Stimulated activated naive CD4-positive, alpha-beta T cell (primary cell): ENCODE measurements at places on chromosomes 11 and 22.

DNA sequence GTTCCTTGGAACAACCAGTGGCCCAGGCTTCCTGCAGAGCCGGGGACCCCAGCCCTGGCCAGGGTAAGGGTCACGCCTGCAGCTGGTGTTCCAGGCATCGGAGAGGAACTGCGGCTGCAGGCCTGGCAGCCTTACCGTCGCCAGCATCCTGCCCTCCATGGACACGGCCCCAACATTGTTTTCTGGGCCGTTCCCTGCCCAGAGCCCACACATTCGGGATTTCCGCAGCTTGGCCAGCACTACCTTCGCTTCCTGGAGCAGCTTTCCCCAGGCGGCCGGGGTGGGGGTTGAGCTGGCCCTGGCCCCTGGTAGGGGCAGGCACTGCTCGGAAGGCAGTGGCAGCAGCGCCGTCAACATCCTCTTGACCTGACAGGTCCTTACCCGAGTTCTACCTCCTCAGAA, 17.7 kb downstream of the TXN2 start:
- DNase-seq = no peak

DNA sequence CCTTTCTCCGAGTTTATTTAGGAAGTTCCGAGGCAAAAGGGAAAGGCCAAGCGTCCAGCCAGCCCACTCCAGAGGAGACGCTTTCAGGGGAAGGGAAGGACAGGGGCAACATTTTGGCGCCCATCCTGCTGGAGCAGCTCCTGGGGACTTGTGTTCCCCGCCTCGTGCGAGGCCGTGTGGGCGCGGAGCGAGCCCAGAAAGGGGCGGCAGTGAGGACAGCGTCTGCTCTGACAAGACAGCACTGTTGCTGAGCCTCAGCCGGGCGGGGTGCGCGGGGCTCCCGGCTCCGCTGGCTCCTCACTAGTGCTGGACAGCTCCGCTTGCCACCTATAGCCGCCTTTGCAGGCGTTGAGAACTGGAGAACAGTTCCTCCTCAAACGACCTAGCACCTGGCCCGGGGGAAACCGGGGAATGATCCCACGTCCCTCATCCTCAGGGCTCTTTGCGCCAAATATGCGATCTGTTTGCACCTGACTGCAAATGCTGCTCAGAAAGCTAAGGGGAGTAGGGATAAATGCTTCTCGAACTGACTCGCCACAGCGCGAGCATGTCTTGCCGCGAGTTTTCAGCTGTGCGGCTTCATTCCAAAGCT, 722 bp upstream of the GUCY1A2 start:
- no peak for DNase-seq

DNA sequence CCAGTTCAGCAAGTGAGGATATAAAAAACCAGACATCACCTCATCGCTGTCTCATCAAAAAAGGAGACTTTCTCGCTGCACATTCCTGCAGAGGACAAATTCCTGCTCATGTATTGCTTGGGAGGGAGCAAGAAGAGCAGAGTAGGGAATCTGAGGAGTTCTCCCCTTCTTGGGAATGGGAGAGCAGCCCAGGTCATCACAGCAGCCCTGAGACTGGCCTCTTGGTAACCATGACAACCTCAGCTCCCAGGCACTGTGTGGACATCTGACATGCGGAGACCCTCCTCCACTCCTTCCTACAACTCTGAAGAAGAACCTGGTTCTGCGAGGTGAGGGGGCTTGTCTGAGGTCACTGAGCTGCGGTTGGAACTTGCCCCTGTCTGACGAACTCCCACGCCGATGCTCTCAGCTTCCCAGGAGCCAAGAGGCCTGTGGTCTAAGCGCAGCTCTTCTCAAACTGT, 17.9 kb downstream of the RFPL1 start:
- DNase-seq = no peak

DNA sequence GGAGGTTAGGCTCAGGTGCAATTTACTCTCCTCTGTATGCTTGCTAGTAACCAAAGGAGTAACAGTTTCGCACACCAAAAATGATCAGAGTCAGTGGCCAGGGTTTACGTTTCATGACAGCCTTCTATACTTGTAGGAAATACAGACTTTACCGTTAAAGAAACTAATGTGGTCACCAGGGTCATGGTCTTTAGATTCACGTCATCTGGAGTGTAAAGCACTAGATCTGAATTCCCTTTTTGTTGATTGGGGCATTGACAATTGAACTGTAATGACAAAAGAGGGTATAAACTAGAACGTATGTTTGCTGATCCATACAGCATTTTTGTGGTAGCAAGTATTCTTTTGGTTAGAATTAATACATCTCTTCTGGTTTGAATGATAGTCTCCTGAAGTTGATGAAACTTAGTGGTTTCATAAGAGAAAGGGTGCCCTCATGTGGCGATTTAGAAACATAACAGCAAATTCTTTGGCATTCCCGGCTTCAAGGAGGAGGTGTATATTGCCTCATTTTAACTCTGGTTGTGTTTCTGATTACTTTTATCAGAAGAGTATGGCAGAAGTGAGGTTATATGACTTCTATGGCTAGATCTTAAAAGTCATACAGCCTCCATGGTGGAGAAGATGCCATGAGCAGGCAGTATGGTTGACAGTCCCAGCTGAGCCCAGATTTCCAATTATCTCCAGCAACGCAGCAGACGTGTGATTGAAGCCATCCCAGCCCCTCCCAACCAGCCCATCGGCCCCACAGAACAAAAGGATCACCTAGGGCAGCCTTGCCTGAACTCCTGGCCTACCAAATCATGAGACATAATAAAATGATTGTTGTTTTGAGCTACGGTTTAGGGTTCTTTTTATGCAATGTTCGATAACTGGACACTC, 35.1 kb downstream of the MMP7 start:
- DNase-seq = peak; percentile 75

- no peak for DNase-seq
These were observed 56.6 kb downstream of the RTN4R start for GRCh38 chr22:20211409-20211996.

DNA sequence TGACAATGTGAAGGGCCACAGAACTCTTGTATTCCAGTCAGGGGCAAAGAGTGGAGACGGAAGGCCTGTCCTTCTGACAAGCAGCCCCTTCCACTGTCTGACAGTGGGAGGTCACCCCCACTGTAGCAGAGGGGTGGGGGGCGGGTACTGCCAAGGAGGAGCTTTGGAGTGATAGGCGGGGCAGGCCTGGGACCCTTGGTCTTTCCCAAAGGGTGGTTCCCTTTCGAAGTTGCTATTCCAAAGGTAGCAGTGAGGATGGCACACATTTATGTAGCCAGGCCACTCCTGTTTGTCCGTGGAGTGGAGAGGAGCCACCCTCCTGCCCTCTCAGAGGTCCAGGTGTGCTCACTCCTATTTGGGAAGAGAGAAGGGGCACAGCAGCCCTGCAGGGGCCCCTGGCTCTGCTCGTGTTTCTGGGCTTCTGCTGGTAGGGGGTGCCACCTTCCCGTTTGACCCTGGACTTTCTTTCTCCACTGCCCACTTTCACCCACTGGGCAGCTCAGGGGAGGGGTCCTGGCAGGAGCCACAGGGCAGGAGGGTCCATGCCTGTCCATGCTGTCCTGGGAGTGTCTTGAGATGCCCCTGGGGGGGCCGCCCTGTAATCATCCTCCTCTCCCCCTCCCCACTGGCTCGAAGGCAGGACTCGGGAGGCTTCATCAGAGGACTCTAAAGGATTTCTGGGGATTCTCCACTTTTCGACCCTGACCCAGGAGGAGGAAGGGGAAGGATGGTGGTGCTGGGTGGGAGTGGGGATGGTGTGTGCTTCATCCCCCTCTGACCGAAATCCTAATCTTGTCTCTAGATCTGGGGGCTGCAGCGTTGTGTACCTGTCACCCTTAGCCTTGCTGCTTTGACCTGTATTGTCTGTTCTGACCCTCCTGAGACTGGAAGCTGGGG, 994 bp downstream of the TAGLN start:
- DNase-seq = no peak

DNA sequence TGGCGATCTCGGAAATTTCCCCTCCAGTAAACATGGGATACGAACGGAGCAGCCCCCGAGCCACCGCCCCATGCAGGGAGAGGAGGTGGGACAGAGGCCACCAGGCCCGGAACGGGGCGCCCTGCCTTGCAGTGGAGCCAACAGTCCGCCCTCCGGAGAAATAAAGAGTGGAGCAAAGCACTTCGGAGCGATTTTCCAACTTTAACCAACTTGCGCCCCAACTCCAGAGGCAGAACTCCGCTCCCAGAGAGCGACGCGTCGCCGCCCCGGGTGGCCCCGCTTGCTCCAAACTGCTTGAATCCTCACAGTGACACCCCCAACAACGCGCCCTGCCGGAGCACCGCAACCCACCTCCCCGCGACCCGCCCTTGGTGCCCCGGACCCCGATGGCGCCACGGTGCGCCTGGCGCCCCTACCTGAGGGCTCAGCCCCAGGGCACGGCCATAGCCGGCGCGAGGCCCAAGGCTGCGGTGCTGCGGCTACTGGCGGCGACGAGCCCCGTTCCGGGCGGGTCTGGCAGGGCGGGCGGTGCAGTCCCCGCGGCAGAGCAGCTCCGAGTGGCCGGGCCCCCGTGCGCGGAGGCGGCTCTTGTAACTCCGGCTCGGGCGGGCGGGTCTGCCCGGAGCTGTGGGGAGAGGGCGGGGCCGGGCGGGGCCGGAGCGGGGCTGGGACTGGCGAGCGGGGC, at the start of gene AHNAK:
Gene AHNAK (minus strand): TSS at position 563 of the 685 bp plus-strand sequence. CDS start 10,708 bp downstream, outside the sequence.
- peak; percentile 65 for DNase-seq

- no peak for DNase-seq
These were observed 40.0 kb upstream of the TP53I11 start for GRCh38 chr11:44990665-44991064.

DNA sequence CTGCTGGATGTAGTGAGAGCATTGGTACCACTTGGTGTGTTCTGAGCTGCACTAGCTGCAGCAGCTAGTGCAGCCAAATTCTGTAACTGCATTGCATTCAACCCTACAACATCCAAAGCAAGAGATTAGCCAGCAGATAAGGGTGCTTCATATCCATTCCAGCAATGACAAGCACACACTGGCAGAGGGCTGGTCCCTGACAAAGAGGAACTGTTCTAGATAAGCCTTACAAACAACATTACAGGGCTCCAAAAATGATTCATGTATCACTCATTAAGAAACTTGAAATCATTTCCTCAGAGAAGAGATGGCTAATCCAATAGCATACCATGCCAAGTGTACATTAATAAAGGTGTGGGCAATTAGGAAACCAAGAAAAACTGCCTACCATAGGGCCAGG, 28.4 kb upstream of the RAPSN start:
- no peak for DNase-seq

GRCh38 chr11:79167510-79168188, 273.2 kb downstream of the TENM4 start:
- DNase-seq = no peak

DNA sequence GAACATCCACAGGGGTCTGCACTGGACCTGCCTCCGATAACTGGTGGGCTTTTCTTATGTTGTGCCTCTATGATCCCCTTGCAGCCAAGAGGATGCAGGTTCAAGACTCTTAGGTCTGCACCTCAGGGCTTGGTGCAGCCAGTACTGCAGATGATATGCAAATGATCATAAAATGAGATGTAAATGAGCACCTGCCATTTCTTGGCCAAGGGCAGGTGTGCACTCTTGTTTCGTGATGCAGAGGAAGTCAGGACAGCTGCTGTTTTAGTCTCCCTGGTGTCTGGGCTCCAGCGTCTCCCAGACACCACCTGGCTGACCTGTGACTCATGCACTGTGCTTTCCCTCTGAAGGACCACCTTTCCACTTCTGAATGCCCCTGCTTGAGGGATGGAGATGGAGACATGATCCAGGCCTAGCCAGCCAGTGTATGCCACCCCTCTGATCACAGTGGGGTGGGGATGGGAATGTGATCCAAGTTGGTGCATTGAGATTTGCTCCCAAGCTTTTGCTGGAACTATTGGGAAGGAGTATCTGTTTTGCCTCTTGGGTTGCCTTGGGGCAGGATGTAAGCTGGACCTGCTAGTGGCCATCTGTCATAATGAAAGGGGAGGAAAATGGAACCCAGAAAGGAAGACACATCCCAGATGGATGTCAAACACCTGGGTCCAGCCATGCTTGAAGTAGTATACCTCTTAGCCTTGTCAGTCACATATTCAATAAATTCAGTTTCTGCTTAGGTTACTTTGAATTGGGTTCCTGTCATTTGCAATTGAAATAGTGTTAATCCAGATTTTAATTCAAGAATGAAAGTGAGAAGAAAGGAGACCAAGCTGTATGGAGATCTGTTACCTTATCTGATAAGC, 3.3 kb upstream of the KCNJ11 start:
- DNase-seq = no peak

DNA sequence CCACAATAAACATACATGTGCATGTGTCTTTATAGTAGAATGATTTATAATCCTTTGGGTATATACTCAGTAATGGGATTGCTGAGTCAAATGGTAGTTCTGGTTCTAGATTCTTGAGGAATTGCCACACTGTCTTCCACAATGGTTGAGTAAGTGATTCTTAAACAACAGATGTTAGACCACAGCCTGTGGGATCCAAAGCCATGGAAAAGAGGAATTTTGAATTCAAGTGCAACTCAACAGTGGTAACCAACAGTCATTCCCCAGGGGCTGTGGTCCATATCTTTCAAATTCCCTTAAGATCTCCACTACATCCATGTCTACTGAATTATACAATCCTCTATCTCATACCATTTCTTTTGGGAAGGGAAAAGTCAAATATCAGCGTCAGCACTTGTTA, 321.5 kb downstream of the LARGE1 start:
- no peak for DNase-seq

GRCh38 chr22:39661842-39662685, 91.5 kb downstream of the CACNA1I start:
- DNase-seq = peak; percentile 82

DNA sequence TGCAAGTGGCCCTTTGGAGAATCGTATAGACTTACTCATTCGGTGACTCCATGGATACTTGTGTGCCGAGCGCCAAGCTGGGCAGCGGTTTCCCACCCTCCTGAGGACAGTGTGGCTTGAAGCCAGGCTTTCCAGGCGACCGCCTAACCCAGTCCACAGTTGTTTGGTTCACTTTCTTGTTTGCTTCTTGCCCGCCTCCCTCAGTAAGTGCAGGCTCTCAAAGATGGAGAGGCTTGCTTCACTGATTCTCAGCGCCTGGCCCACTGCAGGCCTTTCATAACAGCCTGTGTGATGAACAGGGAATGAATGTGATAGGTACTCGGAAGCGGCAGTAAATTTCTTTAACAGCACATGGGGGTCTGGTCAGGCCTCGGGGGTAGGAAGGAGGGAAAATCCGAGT, 11.2 kb upstream of the MDK start:
- no peak for DNase-seq

GRCh38 chr11:68206211-68206610, 6.9 kb downstream of the KMT5B start:
- DNase-seq = peak; percentile 54
